ENCODE measurements at places on chromosomes 3 and 15.

DNA sequence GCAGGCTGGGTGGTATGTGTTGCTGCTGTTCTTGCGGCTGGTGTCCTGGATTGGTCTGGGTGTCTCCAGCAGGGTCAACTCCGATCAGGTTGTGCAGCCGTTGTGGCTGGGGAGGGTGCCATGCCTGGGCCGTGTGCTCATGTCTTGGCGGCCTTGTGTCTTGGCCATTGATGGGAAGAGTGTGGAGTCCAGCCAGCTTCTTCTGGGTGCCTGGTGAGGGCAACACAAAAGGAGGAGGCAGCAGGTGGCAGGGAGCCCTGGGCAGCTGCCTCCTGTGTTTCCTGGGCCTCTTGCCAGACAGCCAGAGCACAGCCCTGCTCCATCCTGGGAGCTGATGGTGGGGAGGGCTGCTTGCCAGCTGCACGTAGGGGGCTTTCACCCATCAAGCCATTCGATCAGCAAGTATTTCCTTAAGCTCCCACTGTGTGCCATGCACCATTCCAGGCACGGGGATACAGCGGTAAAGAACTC lies 4.3 kb downstream of the CHAC1 start:
- DNase-seq: no peak

GRCh38 chr3:49171119-49171774 lies at the start of gene KLHDC8B:
TSS of gene KLHDC8B (plus strand) at chr3:49171598. CDS start at chr3:49172770, 1,172 bp downstream.
- peak; percentile 79 for DNase-seq

DNA sequence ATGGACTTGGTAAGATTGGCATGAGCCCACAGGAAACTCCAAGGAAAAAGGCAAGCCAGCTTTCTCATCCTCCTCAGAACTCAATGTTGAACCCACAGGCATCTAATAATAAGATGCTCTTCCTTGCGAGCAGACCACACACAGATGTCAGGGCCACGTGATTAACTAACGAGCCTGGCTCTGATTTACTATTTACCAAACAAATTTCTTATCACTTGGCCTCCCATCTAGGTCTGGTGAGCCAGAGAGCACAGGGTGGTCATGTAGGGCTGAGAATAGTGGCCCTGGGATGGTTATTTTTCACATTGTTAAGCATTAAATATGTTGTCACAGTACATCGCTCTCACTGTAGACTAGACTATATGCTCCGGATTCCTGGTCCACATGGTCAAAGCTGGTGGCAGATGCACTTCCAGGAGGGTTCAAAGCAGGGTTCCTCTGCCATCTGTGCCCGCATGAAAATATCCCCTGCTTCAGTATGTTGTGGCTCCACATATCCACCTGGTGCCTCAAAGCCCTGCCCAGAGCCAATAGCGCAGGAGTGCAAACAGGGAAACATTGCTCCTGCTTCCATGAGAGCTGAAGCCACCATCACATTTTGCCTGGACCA lies 472.5 kb upstream of the WNT5A start:
- DNase-seq: no peak

DNA sequence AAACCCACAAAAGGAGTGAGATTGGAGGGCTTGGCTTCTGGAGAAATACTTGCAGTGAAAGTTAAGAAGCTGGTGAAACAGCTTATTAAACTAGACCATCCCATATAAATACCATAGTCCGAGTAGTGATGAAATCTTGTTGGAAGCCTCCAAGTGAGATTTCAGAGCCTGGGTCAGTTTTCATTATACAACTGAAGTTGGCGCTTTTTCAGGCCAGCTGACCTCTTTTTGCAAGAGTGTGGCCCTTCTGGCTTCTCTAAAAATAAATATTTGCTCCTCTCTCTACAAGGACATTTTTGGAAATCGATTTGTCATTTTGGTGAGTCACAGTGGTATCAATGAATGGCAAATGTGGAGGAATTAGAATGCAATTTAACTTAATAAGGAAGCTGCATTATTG lies 51.2 kb upstream of the THRB start:
- DNase-seq: no peak

DNA sequence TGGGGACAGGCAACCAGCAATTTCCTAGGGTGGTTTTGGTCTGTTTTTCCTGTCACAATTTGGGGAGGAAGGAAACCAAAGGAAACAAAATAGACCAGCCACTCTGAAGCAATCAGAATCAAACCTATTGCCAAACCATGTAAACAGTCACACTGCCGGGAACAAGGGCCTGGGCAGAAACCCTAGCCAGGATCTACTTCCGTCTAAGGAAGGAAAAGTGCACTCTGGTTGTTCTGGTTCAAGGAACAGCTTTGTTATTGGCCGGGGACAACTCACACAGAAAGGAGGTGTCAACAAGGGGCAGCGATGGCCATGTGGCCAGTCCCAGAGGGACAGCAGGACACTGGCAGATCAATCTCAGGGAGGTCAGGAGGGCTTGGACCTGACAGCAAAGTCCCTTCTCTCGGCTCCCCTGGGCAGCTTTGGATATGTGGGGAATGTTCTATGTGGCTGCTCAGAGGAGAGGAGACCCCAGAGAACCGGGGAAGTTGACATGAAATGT lies 17.5 kb upstream of the RAD18 start:
- DNase-seq: no peak

- DNase-seq: no peak
Observed at GRCh38 chr3:76576201-76576600, 463.7 kb upstream of the ROBO2 start.

DNA sequence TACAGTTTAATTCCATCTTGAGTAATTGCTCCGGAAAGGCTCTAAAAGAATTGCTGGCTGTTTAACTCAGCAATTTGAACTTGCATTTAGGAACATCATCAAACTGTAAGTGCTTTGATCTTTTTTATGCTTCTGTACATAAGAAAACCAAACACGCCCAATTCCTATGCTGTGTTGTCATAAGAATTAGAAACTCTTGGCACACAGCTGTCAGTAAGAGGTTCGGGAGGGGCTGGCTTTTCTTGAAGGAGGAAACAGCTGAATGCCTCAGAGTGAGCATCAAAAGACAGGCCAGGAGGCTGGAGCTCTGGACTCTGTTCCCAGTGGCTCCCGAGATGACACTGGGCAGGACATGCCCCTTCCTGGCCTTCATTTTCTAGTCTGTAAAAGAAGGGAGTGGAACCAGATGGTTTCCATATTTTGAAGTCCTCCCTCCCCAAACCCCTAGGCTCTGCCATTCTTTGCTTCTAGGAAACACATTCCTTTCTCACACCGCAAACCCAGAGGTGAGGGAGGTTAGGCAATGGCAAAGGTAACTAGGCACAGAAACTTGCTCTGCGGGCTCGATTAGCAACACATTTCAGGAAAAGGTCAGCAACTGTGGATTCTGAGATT lies 73.7 kb upstream of the DLG1 start:
- no peak for DNase-seq

DNA sequence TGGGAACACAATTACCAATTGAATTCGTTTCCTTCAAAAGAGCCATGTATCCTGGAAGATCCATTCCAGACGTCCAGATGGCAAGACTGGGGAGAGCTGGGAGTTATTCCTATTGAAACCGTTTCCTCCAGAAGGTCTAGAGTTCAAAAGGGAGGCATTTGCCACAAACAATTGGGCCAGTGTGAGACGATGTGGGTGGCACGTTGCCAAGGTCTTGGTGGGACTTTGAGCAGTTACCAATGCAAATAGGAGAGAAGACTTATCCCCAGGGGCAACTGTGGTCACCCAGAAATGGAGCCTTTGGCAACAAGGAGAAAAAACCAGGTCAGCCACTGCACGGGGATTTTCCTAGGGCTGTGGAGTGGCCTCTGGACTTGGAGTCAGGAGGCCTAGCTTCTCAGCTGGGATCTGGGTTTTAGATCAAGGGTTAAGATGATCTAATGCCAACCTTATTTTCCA lies 29.6 kb upstream of the TLE3 start:
- no peak for DNase-seq

DNA sequence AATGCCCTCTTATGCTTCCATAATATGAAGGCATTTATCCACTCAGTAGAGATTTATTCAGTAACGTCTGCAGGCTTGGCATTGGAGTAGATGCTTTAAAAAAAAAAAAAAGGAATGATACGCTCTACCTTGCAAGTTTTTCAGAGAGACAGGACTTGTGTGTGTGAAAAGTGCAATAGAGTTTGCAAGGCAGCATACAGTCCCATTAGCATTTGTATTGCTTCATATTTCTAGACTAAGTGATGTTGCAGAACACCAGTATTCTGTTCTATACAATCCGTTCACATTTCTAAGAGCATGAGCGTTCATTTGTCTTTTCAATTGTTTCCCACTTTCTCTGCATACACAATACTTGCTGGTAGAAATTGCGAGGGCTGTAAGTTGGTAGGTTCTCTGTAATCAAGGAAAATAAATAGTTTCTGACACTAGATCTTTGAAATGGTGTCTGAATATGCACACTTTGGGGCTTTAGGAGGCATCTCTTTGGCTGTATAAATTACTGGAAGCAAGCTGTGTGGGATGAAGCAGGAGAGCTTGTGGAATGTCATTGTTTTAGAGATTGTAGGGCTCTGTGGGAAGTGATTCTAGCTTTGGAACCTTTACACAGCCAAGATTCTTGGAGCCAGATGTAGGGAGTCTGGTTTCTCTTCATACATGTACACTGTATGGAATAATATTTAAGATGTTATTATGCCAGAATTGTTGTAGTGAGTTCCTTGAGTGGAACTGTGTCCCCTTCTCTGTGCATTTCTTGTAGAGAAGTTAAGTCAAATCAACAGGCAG lies 262.7 kb downstream of the FEZF2 start:
- DNase-seq: no peak

DNA sequence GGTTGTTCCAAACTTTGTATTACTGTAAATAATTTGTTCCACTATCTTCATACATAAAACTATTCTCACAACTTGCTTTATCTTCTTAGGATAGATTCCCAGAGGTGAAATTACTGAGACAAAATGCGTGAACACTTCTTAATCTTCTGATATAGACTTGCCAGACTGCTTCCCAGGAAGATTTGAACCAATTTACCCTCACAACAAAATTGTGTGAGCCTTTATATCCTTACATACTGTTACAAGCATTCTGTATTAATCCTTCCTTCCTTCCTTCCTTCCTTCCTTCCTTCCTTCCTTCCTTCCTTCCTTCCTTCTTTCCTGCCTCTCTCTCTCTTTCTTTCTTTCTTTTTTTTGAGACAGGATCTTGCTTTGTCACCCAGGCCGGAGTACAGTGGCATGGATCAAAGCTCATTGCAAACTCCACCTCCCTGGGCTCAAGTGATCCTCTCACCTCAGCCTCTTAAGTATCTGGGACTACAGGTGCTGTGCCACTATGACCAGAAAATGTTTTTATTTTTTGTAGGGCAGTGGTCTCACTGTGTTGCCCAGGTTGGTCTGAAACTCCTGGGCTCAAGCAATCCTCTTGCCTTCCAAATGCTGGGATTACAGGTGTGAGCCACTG lies 57.1 kb upstream of the SSR3 start:
- DNase-seq: no peak

DNA sequence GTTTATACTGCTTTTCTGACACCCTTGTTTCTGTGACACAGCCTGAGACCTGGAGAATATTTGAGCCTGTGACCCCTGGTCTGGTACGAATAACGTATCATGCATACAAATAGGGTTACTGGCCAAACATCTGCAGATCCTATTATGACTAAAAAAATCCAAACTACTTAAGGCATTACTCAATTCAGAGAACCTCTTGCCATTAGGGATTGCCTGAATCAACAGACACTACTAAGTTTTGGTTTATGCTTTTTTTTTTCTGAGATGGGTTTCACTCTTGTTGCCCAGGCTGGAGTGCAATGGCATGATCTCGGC lies 35.4 kb downstream of the OSBPL10 start:
- no peak for DNase-seq

DNA sequence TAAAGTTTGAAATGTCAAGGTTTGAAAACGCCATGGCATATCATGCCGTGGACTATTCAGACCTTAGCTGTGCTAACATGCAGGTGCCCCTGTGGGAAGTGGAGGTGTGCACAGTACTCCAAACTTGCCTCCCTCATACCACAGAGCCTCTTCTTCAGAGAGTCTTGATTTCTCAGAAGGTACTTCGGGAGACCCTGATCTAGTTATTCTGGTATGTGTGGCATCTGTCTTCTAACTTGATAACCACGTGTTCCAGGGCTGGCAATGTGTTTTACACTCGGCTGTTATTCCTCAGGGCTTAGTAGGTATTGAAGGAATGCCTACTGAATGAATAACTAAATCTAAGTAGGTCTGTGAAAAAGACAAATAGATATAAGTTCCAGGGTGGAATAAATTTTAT lies 309.9 kb downstream of the CLSTN2 start:
- DNase-seq: no peak

- no peak for DNase-seq
Observed at GRCh38 chr15:89825271-89825940, 10.8 kb upstream of the ANPEP start.

GRCh38 chr3:178629430-178630178 lies 93.4 kb downstream of the KCNMB2 start:
- no peak for DNase-seq

GRCh38 chr15:73838831-73839426 lies 34.4 kb upstream of the TBC1D21 start:
- DNase-seq: no peak

DNA sequence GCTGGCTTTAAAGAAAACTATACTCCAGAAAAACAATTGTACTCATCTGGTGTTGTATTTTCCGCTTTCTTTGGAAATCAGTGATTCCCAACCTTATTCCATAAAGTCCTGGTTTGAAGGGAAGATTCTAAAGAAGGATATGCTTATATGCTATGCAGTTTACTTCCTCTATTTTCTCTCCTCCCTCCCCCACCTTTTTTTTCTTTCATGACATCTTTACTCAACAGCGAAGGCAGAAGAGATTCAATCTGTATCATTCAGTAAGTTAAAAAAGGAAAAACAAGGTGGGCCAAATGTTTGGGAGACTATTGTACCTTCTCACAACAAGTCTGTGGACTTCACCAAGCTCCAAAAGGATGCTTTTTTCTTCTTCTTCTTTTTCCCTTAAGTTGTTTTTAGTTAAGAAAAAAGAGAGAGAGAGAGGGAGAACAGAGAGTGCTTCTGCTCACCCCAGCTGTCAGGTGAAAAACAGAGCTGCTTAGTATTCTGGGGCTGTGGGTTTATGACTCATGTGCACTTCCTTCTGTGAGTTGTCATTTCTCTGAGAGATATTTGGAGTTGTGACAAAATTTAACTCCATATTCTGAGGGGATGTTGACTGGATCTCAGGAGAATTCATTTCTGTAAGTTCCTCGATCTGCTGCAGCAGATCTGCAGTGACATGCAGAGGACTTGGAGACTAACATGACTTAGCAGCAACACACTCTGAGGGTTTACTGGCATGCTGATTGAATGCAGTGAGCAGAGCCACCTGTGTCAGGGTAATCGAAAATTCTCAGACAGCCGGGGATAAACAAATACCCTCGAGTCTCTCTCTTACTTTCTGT lies 70.7 kb downstream of the SSR3 start:
- no peak for DNase-seq

DNA sequence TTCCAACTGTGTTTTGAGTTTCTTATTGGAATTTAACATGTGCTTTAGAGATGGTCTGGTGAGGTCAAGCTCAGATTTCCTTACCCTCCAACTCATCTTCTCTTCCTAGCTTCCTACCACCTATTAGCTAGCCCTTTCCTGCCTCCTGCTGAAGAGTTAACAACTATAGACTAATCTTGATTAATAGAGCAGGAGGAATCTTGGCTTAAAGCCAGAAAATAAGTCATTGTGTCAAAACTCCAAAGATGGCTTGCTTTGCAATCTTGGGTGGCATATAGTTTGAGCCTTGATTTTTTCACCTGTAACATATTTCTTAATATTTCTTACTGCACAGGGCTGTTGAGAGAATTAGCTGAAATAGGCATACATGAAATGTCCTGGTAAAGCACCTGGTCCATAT lies 27.3 kb downstream of the BCL2L10 start:
- DNase-seq: no peak

GRCh38 chr3:114192136-114192535 lies 13.3 kb upstream of the DRD3 start:
- no peak for DNase-seq

All from stimulated activated CD4-positive, alpha-beta T cell treated with anti-CD3 and anti-CD28 coated beads, Interleukin-1b, Interleukin-23, amount 100 ng/mL, for 1 hour (primary cell).